ENCODE measurements at places on chromosomes 3 and 15. TPM values are rescaled to one million over a fixed set of nuclear protein-coding genes. Genes with fewer than 3 reads are reported as not detected.

CSTA gene
- 99.3 TPM for total RNA-seq

ABHD2 gene
- total RNA-seq = 63.9 TPM

LMAN1L gene
- not detected for total RNA-seq

DNA sequence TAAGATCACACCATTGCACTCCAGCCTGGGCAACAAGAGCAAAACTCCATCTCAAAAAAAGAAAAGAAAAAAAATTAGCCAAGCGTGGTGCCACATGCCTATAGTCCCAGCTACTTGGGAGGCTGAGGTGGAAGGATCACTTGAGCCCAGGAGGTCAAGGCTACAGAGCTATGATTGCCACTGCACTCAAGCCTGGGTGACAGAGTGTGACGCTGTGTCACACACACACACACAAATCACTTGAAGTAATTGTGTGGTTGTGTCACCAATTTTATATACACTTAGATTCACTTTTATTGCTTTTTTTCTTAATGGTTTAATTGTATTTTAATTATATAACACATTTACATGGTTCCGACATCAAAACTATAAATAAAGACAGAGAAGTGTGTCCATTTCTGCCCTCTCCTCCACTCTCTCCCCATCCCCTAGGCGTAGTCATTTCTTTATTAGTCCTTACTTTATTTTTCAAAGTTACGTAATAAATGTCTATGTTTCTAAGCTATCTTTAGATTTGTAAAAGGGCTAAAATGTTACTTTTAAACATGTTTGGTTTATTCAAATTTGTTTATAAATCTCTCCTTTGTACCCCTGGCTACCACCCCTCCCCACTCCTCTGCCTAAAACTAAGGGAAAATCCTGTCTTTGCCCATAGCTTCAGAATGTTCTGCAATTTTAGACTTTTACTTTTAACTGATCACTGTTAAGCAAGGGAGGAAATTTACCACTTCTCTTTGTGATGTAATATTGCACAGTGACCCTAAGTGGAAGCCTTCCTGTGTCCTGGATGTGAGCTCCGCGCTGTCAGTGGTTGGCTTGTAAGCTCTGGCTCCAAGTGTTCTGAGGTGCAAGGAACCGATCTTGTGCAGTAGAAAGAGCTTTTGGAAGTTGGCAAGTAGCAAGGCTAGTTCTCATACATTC is 10.8 kb upstream of the VILL start:
- DNase-seq = no peak
- H3K27ac ChIP-seq = peak overlapping the region; percentile 24
- H3K4me1 ChIP-seq = peaks cover 3% of the 10 kb centered on the region
- H3K27me3 ChIP-seq = no peaks in the 10 kb centered on the region
- peaks cover 20% of the 10 kb centered on the region for H3K36me3 ChIP-seq

ZNF639 gene
- 33.2 TPM for total RNA-seq

- no peaks in the 10 kb centered on the region for H3K27me3 ChIP-seq
- no peaks in the 10 kb centered on the region for H3K4me1 ChIP-seq
- H3K4me3 ChIP-seq = no peak overlapping the region
- H3K27ac ChIP-seq = no peak overlapping the region
- DNase-seq = no peak
- no peaks in the 10 kb centered on the region for H3K36me3 ChIP-seq
Observed at GRCh38 chr3:74139648-74140047, 474.8 kb downstream of the CNTN3 start.

DNA sequence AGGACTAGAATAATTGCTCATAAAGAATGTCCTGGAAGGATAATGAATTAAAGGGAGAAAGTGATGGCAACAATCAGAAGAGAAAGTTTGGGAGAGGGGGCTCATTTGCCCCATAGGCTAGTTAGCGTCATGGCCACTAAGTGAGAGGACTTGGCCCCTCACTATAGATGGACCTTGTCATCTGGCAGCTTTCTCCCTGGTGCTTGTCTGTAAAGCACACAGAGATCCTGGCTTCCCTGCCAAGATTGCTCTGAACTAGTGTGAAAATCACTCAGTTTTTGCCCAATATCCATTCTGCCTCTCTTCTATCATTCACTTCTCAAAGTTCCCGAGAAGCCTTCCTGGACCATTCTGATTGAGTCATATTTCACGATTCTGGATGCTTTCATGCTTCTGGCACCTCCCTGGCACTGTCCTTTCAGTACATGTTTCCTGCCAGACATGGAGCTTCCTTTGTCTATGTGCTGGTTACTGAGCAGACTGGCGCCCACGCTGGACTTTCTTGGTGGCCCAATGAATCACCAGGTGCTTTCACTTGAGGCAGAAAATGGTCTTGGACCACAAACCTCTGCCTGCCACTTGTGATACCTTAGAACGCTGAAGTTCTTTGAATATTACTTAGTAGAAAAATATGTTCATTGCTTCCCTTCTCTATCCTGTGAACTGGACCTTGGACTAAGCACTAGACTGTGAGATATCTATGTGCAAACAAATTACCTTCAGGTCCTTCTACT is 709.6 kb upstream of the CFAP20DC start:
- no peak overlapping the region for H3K27ac ChIP-seq
- peaks cover 18% of the 10 kb centered on the region for H3K4me1 ChIP-seq
- DNase-seq = no peak
- H3K36me3 ChIP-seq = no peaks in the 10 kb centered on the region

DNA sequence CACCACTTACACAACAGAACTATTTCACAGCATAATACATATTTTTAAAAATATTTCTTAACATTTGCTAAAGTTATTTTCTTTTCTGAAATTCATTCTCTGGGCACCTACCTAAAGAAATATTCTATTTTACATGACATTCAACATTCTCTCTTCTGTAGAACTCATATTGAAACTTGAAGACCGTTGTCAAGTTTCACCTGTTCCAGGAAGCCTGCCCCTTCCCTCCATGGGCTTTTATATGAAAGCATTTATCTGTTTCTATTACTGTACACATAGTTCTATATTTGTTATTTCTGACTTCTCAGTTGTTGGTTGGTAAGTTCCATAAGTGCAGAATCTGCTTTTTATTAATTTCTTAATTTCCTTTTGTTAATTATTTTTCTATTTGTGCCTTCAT is 204.3 kb upstream of the ALCAM start:
- H3K27ac ChIP-seq = no peak overlapping the region
- H3K27me3 ChIP-seq = no peaks in the 10 kb centered on the region
- no peaks in the 10 kb centered on the region for H3K4me1 ChIP-seq

ZNF860 gene
- total RNA-seq = 7.1 TPM

DNA sequence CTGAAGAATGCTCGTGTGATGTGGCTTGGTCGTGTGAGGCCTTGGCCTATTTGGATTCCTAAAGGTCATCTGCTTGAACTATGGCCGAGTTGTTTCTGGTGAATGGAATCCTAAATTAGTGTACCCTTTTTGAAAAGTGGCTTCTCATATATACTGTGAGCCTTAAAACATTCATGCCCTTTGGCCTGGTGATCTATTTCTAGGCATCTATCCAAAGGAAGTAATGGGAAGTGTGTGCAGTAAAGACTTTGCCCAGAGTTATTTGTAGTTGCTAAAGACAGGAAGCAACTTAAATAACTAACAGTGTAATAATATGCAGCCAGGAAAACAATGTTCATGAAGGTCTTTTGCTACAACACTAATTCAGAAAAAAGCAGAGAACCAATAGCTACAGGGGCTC is 3.0 kb downstream of the DGKG start:
- H3K27ac ChIP-seq = no peak overlapping the region
- H3K4me3 ChIP-seq = no peak overlapping the region
- peaks cover 10% of the 10 kb centered on the region for H3K4me1 ChIP-seq
- no peak for DNase-seq
- no peaks in the 10 kb centered on the region for H3K36me3 ChIP-seq

- no peak overlapping the region for H3K4me3 ChIP-seq
- H3K27me3 ChIP-seq = no peaks in the 10 kb centered on the region
- no peak overlapping the region for H3K27ac ChIP-seq
- peaks cover 22% of the 10 kb centered on the region for H3K4me1 ChIP-seq
- no peaks in the 10 kb centered on the region for H3K36me3 ChIP-seq
Observed at GRCh38 chr3:58004973-58005372, 3.2 kb upstream of the FLNB start.
